ENCODE measurements at places on chromosomes 16 and 17.

GRCh38 chr17:9132944-9133610, 111.8 kb downstream of the NTN1 start:
- no peak for DNase-seq

GRCh38 chr16:81293909-81294802, 20.6 kb upstream of the GAN start:
- DNase-seq: no peak

GRCh38 chr16:78553268-78554039, 454.0 kb downstream of the WWOX start:
- no peak for DNase-seq

GRCh38 chr16:66418165-66418962, 8.7 kb upstream of the BEAN1 start:
- no peak for DNase-seq
